ENCODE measurements at places on chromosomes 7 and 10.
A peak's percentile ranks its signal among the peaks of the same experiment; 100 is the strongest.

DNA sequence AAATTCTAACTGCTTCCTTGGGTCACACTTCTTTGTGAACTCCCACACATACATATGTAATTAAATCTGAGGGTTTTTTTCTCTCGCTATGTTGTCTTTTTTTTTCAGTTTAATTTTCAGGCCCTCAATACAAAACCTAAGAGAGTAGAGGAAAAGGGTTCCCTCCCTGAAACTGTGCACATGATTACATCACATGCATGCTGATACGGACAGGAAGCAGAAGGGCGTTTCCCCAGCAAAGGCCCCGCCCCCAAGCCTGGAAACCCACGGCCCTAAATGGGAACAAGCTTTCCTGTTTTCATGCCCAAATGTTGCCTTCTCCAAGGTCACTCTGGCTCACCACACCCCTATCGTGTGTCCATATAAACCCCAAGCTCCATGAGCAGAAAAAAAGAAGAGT, 115.4 kb downstream of the TEX36 start:
- no peak for DNase-seq

DNA sequence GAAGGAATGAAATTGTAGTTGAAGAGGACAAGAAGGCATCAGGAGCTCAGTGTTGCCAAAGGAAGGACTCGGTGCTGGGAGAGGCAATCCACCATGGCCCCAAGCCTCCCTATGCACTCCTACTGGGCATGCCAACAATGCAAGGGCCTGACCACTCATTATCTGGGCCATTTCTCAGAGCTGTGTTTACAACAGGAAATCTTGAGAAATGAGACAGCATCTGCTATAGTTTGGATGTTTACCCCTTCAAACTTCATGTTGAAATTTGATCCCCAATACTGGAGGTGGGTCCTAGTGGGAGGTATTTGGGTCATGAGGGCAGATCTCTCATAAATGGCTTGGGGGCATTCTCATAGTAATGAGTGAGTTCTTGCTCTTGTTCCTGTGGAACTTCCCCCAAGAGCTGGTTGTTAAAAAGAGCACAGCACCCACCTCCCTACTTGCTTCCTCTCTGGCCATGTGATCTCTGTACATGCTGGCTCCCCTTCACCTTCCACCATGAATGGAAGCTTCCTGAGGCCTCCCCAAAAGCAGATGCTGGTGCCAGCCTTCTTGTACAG, 50.8 kb upstream of the AOAH start:
- DNase-seq = no peak

DNA sequence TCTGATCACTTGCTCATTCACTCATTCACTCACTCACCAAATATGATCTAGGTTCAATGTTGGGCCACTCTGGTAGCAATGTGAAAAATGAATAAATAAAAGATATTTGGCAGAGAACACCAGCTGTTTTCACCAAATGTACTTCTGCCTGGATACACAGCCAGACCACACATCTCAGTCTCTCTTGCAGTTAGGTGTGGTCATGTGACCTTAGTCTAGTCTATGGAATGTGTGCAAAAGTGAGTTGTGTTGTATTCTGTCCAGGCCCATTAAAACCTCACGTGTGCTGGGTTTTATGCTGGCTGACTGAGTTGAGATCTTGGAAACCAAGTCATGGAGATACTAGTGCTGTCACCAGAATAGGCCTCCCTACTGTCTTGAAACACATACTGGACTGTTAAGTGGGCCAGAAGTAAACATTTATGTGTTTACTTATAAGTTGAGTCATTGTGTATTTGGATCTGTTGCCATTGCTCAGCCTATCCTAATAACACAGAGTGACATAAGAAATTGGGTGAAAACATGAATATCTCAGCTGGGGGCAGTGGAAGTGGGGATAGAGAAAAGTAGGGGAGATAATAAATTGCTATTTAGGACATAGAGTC, 145.5 kb downstream of the PTEN start:
- DNase-seq = no peak

DNA sequence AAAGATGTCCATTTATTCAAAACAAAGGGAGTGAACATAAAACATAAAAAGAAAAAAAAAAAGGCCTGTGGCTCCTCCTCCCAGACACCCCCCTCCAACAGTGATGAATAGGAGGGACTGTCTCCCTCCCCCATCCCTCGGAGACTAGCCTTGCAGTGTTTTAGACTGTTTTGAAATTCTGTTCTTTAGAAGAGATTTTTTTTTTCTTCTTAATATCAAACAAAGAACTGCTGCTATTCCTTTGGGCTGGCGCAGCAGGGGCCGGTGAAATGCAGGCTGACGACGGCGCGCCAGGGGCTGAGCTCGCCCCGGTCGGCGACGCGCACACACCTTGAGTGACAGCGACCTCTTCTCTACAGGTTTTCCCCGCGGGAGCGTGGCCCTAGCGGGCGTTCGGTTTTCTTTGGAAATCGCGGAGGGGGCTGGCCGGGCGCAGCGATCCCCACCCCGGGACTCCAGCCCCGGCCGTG, at the start of gene LANCL2:
TSS of gene LANCL2 (plus strand) at position 133 of the 470 bp plus-strand sequence. CDS start 689 bp downstream, outside the sequence.
- peak; percentile 21 for DNase-seq

DNA sequence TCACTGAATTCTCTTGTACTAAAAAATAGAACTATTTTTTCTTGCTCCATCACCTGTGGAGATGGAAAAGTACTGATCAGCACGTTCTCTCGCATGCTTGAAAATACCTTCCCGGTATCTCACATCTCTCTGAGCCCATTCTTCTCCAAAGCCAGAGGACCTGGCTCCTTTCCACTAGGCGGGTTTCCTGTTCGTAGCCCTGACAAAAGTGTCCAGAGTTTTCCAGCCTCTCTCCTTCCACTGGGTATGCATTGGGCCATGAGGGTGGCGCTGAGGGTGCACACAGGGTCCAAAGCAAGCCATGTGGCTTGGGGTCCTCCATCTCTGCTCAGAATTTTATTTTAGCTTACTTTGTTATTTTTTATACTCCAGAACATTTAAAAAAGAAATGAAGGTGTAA, 16.3 kb upstream of the SRGN start:
- no peak for DNase-seq

- DNase-seq = no peak
Measured at GRCh38 chr10:109920016-109920415, 3.3 kb downstream of the XPNPEP1 start.

DNA sequence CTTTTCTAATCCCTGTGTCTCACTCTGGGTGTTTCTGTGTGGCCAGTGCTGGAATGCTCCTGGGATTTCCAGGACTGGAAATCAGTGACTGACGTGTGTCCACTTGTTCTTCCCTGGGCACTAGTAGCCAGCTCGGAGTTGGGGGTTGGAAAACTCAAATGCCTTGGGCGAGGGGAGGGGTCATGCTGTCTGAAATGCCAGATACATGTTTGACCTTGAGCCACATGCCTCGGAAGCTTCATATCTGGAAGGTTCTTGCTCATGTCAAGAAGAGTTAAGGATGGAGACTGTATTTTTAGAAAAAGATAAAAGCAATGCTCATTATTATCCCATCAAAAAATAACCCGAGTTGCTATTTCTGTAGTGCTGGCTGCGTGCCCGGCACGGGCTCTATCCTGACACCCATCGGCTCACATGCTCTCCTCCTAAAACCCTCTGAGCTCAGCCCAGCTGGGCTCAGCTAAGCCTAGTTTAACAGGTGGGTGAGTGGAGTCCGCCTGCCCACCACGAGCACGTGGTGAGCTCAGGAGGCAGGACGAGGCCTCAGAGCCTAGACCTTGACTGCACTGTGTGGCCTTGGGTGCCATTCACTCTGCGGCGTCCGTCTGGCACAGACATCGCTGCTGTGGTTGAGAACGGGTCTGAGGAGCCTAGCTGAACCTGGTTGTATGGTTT, 6.4 kb downstream of the DPYSL4 start:
- no peak for DNase-seq

DNA sequence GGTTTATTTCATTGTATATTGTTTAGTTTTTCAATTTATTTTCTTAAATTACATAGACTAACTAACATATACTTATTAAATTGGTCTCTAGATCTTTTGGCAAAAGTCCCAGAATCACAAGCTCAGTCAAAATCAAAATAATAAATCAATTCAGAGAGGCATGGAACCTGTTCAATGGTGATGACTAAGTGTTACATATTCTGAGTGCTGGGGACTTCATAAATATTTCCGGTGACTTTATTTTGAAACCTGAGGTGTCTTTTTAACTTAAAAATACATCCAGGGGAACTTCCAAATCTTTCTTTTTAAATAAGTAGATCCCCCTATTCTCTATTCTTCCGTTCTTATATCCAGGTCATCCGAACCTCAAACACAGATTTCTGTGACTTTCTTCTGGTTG, 89.6 kb upstream of the ZNF804B start:
- DNase-seq = no peak

GRCh38 chr10:112735041-112735695, 214.9 kb upstream of the TCF7L2 start:
- no peak for DNase-seq

GRCh38 chr10:131758939-131759301, 141.9 kb upstream of the PPP2R2D start:
- DNase-seq = no peak

GRCh38 chr7:5532536-5533335, 109.1 kb upstream of the TNRC18 start:
- peak; percentile 38 for DNase-seq

DNA sequence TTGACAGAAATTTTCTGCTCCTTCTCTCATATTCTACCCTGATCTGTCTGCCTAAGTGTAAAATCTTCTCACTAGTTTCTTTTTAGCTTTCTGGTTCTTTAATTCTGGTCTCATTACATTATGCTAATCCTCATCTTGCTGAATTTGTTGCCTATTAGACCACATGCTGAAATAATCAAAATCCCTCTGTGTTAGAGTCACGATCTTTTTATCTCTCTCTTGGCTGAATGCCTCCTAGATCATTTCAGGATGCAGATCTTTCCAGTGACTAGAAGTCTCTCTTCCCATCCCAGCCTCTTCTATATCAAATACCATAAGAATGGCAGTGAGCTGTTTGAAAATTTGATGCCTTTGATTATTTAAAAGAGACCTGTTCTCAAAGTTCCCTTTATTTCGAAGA, 661.9 kb downstream of the SORCS1 start:
- DNase-seq = no peak

GRCh38 chr7:36639826-36640225, 84.5 kb downstream of the AOAH start:
- DNase-seq = no peak

DNA sequence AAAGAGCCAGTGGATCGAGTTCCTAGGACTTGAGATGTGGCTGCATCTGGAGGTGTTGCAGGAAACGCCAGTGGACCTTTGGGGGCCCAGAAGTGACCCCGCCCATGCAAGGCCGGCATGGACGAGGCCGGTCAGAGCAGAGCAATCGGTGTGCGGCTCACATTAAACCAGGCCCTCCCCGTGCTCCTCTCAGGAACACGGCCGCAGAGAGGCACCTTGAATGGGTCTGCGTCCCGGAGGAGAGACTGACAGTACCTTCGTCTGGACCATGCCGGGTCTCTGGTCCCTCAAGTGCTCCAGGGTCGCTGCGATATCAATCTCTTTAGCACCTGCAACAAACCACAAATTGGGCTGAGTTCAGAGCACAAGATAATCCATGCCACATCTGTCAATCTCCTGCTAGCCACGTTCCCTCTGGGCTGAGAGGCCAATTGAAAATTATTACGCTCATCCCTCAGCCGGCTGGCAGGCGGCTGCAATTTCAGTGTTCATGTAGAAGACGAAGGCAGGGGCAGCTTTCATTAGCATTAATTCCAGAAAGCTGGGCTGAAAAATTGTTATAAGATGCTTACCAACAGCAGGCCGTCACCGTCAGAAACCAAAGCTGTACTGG, 212.0 kb downstream of the DNAJB6 start:
- no peak for DNase-seq

- no peak for DNase-seq
Measured at GRCh38 chr10:119942973-119943372, 50.4 kb downstream of the SEC23IP start.

- DNase-seq = no peak
Measured at GRCh38 chr7:7742223-7742622, 23.8 kb upstream of the RPA3 start.

GRCh38 chr7:67435894-67436535, 439.4 kb downstream of the TYW1 start:
- no peak for DNase-seq

GRCh38 chr10:123858907-123859652, 32.5 kb downstream of the CPXM2 start:
- DNase-seq = no peak

DNA sequence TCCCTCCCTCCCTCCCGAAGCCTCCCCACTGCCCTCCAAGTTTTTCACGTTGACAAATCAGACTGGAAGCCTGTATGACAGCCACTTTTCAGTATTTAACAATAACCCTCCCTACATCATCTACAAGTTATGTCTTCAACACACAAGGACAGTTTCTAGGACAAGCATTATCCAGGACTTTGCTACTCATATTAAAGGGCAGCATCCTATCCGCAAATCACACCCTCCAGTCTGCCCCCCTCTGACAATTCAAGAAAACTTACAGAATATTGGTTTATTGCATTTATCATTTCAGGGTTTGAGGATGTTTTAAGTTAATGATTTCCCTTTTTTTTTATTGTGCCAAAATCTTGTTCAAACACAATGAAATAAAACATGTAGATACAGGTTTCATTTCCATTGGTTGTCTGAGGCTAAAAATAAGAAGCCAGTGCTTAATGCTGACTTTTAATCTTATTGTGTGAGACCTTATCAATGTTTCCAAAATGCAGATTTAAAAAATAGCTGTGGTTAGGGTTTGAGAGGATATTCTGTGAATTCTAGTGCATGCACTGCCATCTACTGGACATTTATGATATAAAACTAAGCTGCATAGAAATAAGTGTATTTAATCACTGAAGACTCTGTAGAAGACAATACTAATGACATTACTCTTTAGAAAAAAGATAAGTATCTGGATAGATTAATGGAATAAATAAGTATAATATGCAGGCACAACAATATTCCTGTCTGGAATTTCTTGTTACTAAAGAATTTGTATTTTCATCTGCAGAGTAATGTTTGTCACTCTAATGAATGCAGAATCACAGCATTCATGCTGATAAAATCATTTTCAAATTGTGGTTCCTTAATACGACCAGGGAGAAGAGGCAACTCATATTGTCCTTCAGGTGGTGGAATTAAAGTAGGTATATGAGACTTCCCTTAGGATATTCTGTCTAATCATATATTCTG, 64.1 kb downstream of the CAV1 start:
- DNase-seq = no peak

GRCh38 chr10:48948470-48949037, 8.9 kb upstream of the LRRC18 start:
- DNase-seq = no peak

- no peak for DNase-seq
Measured at GRCh38 chr10:77448226-77448625, 189.4 kb downstream of the KCNMA1 start.

- no peak for DNase-seq
Measured at GRCh38 chr10:101249171-101249581, 19.9 kb upstream of the LBX1 start.

- no peak for DNase-seq
Measured at GRCh38 chr7:66517212-66517909, 111.3 kb upstream of the KCTD7 start.

DNA sequence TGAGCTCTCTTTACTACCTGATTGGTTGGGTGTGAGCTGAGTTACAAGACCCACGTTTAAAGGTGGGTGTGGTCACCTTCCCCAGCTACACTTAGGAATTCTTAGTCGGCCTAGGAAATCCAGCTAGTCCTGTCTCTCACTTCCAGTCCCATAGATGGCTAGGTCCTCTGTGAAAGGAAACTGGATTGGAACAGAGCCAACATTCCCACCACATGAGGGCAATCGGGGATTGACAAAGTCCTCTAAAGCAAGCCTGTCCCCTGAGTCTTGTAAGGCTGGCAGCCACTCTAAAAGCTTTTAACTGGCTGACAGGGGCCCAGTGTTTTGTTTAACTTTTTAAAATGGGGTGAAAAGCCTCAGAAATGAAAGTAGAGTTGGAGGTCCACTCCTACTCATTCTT, 15.1 kb upstream of the CROT start:
- no peak for DNase-seq
